ENCODE measurements at places on chromosomes 12 and 14.

- peak; percentile 68 for DNase-seq
Measured at GRCh38 chr14:64364907-64365306, 23.2 kb upstream of the MTHFD1 start.

DNA sequence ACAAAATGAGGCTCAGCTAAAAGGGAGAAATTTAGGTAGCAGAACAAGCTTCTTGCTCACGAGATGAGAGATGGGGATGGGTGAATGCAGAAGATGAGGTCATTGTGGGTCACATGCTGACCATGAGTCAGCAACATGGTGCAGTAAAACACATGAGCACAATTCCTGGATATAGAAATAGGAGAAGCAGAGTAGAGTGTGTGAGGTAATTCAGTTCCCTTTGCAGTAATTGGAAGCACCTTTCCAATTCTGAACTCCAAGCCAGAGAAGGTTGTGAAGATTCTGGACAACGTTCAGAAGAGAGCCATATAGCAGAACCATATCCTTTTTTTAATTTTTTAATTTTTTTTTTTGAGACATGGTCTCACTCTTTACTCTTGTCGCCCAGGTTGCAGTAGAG is 62.0 kb upstream of the LMNTD1 start:
- peak; percentile 66 for DNase-seq

DNA sequence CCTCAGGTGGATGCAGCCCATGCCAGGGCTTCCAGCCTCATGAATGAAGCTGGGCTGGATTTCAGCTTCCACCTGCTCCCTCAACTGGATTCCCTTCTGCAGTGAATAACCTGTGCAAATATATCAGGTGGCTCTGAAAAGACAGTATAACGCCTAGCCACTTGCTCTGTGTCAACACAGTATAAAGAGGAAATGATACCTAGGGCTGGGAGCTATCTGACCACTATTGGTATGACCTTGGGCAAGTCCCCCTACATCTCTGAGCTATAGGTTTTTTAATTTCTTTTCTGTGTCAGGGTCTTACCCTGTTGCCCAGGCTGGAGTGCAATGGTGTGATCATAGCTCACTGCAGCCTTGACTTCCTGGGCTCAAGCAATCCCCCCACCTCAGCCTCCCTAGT is 19.8 kb downstream of the ISM2 start:
- DNase-seq = no peak

DNA sequence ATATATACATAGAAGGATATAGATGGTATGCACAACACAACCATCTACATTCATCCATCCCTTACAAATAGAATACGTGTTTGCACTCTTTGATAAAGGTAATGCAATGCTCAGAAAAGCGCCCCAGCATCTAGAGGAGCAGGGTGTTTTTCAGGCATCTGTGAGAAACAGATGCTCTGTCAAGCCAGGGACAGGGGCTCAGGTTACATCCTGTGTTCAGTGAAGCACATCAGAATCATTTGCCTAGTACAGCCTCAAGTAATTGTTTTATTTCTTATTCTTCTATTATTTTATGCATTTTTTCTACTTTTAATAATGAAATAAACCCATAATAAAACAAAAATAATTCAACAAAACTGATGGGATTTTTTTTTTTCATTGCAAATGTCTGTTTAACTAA is 50.5 kb upstream of the HIF1A start:
- peak; percentile 35 for DNase-seq

GRCh38 chr14:93954900-93955849 is 21.2 kb downstream of the ASB2 start:
- DNase-seq = no peak

- no peak for DNase-seq
Measured at GRCh38 chr14:104882991-104883660, 18.1 kb downstream of the CEP170B start.

DNA sequence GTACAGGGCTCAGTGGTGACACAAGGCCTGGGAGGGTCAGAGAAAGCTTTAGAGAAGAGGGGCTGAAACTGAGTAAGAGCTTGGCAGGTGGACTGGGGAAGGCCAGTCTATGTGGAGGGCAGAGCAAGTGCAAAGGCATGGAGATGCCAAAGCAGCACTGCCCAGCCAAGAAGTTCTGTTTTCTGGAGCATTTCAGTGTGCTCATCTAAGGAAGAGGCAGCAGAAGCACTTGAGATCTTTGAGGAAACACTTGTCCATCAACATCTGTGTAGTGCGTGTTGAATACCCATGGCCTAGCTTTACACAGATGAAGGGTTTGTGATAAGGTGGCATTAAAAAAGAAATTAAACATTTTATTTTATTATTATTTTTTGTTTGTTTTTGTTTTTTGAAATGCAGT is 52.8 kb downstream of the FOS start:
- no peak for DNase-seq

GRCh38 chr14:74784634-74785033 is 21.5 kb downstream of the YLPM1 start:
- no peak for DNase-seq

DNA sequence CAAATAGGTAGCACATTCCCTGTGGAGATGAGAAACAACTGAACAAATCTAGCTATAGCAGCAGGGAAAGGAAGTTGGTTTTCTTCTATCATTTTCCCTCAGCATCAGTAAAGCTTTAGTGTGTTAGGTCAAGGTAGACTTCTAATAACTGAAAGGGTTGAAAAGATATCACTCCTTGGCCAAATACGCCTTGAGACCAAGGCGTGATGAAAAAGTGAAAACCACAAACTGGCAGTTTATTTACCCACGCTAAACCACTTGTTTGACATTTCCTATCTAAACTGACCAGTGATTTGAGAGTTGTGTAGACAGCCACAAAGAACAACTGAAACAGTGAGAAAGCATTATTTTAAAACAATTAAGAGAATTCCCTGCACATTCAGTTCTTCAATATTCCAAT is 99.6 kb upstream of the SOX5 start:
- no peak for DNase-seq

- DNase-seq = no peak
Measured at GRCh38 chr12:110733089-110733715, 9.5 kb downstream of the PPP1CC start.

DNA sequence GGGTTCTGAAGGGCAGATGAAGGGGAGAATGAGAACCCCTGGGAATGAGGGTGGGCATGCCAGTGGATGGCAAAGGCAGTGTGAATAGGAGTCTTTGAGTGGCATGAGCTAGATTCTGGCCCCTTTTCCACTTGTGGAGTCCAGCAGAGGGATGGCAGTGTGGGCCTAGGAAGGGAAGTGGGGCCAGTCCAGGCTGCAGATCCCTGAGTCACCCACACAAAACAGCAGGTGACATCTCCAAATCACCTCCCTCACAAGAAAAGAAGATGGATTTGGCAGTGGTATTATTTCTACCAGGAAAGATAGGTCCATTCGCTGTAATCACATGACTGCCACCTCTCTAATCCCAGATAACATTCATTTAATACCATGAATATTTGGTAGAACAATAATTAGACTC is 151.3 kb downstream of the TTC7B start:
- no peak for DNase-seq

GRCh38 chr14:55699131-55700057 is 119.4 kb downstream of the KTN1 start:
- DNase-seq = peak; percentile 78

DNA sequence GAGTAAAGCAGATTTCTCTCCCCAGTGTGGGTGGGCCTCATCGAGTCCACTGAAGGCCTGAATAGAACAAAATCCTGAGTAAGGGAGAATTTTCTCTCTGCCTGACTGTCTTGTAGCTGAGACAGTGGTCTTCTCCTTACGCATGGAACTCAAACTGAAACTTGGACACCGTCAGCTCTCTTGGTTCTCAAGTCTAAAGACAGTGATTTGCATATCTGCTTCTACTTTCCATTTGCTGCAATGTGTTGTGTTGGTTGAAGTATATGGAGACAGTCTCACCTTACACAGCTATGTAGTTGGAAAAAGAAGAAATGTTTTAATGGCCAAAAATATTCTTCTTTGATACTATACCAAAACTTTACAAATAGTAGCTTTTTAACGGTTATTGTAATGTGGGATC is 160.2 kb upstream of the LMNTD1 start:
- DNase-seq = no peak

DNA sequence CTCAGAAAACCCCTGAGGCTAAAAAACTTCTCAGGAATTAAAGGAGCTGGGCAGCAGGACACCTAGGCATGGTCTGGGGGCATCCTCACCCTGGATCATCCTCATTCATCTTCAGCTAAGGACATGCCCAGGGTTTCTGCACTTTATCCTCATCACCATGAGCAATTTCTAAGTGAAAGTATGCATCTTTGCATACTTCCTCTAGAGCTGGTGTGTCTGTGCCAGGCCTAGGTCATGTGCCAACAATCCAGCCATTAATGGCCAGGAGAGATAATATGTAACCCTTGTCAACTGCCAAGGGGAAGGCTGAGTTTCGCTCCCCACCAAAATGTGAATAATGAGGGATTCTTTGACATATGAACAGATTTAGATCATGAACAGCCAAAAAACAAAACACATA is 160.5 kb downstream of the KITLG start:
- peak; percentile 67 for DNase-seq

DNA sequence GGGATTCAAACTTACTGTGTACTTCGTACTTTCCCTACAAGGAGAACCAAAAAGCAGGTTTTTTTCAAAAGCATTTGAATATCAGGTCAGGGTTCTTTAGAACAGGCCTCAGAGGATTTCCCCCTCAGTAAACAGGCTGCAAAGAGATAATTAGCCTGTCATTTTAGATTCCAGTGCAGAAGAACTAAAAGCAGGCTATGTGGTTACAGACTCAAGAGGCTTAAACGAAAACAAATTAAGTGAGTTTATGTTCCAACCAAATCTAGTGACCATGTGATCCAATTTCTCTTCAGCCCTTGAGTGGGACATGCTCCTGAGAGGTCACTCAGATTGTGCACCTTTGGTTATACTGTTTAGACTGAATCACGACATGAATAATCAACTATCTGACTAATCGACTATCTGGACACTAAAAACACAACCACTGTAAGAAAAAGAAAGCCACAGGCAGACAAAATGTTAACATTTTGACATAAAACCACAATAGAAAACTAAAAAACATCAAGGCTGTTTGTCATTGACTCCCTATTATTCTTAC is 4.5 kb downstream of the TMED8 start:
- no peak for DNase-seq

GRCh38 chr14:66944872-66945271 is 244.4 kb upstream of the GARIN2 start:
- peak; percentile 57 for DNase-seq

GRCh38 chr14:22502007-22502406 is 87.0 kb downstream of the DAD1 start:
- no peak for DNase-seq

- DNase-seq = no peak
Measured at GRCh38 chr12:89786177-89786810, 77.7 kb upstream of the ATP2B1 start.

DNA sequence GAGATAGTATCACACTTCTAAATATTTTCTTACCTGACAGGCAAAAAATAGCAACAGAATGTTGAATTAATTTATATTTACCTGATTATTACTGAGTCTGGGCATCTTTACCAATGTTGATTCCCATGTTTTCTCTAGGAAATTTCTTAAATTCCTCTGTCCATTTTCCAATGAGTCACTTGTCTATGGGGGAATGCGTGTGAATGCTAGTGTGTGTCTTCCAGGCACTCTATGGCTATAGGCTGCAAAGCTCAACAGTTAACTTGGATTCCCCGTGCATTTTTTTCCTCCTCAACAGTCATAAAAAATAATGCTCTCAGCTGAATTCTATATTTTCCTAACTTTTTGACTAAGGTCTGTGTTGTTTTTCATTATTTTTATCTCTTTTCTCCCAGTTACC is 1385.8 kb upstream of the FLRT2 start:
- peak; percentile 88 for DNase-seq

GRCh38 chr12:18591473-18591872 is 146.3 kb downstream of the PLCZ1 start:
- DNase-seq = no peak

- no peak for DNase-seq
Measured at GRCh38 chr12:68773582-68773981, 27.6 kb downstream of the SLC35E3 start.

DNA sequence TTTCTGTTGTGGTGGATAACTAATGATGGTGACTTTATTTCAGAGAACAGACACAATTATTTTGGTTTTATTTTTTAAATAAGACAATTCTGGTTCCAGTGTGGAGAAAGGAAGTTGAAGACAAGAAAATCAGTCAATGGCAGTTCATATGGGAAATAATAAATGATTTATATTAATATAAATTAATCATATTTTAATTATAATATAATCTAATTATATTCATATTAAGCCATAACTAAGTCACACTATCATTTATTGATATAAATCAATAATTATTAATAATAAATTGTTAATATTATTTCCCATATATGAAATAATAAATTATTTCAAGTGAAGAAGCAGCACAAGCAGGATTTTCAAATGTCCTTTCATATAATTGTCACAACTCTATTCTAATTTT is 2.8 kb downstream of the TOMM20L start:
- DNase-seq = no peak

DNA sequence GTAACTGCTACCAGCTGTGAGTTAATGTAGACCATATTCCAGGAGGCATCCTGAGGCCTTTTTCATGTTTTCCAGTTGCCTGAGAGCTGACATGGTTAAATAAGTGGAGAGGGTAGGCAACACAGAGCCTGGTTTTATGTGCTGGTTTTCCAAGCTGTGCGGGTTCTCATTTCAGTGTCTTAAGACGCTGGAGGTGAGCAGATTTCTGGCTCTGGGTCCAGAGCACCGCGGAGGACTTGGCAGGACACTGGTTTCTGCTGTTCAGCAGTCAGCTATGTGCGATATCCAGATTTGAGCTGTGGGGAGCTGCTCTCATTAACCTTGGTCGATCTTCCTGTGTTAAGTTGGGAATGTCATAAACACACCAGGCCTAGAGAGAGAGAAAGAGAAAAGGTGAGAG is 680.8 kb downstream of the BCL11B start:
- DNase-seq = no peak

DNA sequence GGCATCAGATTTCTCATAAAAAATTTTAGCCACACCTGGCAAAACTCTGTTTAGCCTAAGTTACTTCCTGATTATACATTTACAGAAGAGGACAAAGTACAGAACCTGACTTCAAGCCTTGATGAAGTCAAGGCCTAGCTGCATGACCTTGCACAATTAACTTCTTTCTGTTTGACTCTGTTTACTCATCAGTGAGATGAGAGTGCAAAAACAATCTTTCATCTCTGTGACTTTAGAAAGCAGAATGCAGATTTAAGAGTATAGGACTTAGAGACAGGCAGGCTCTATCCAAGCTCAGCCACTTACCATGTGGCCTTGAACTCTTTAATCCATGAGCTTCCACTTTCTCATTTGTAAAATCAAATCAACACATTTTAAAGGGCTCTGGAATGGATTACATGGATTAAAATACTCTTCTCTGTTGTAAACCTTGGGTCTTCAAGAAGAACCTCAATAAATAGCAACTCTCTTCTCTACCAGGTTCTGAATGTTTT is 1178.9 kb downstream of the FLRT2 start:
- DNase-seq = no peak

DNA sequence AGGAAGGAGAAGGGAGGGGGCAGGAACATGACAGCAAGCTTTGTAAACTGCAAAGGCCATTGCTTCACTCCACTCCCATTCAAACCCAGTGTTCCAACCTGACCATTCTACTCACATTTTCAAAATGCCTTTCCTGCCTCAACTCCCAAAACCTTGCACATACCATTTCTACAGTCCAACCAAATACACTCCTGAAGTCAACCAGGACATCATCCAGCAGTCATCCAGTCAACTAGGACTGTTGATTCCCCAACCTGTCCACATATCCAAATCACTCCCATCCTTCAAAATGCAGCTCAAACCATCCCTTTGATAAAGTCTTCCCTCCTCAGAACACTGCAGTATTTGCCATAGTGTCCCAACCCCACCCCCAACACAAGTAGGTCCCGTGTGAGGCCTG is 2.9 kb downstream of the SMUG1 start:
- no peak for DNase-seq
